Caki2 (cell line): ENCODE measurements at places on chromosomes 2 and 18. TPM values are rescaled to one million over a fixed set of nuclear protein-coding genes. Genes with fewer than 3 reads are reported as not detected.

The ECEL1 gene
- 1.0 TPM in 1 of 2 replicates, not detected in the other for total RNA-seq

The PLB1 gene
- 0.10 TPM in 1 of 2 replicates, not detected in the other for total RNA-seq

The ALPI gene
- total RNA-seq: not detected in 2 replicates

DNA sequence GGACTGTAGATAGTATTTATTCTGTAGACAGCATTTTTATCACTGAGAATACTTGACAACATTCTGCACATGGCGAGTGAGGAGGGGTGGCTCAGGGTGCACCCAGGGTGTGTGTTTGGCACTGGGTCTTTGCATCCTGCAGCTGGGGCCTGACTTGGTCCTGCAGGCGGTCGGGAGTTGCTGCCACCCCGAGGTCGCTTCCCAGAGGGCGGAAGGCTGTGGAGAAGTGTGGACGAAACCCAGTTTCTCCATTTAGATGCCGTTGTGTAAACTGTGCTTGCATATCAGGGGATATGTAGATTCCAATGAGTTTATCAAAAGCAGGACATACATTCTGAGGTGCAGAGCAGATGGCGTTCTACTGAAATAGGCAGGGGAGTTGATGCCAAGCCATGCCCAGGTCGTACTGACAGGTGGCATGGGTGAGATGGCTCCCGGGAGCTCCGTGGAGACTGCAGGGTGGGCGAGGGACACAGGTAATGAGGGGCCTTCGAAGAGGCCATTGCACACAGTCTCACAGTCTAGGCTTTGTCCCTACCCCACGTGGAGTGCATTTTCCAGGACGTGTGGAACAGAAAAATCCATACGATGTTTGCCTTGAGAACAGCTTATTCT, 74.5 kb downstream of the RTP5 start:
- no peak for DNase-seq

DNA sequence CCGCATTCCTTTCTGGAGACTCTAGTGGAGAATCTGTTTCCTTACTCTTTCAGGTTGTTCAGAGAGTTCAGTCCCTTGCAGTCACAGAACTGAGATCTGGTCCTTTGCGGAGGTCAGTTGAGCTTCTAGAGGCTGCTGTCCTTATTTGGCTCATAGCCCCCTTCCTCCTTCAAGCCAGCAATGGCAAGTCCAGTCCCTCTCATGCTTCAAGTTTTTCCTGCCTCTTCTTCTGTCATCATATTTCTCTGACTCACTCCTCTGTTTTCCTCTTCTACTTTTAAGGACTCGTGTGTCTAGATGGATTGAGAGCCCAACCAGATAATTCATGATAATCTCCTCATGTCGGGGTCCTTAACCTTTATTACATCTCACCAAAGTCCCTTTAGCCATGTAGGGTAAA, 173.5 kb upstream of the FOSL2 start:
- no peak for DNase-seq

DNA sequence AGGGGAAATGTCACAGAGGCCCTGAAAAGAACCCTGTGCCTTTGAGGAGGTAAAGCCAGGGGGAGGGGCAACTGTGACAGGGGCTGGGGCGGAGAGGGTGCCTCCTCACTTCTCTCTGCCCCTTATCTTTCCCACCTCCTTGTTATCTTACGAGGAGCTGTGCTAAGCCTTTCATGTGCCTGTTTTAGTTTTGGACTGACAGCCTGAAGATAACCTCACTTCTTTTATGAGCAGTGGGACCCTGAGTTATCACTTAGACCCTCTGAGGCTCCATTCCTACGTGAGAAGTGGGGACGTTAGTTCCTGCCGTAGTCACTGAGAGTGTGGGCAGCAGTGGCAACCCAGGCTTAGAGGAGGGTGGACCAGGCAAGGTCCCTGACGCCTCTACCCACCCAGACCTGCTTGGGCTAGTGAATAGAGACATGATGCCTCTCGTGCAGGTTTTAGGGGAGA, 39.5 kb upstream of the LBH start:
- DNase-seq: no peak
